Cardiac muscle cell (in vitro differentiated cells and primary cell): ENCODE measurements at places on chromosomes 5 and 9.

- no peak for DNase-seq
Measured at GRCh38 chr5:151230048-151230680, 6.3 kb upstream of the CCDC69 start.

GRCh38 chr5:146151970-146152369 is 30.5 kb downstream of the LARS1 start:
- DNase-seq = no peak

- no peak for DNase-seq
Measured at GRCh38 chr5:181051841-181052671, 12.0 kb downstream of the BTNL9 start.

DNA sequence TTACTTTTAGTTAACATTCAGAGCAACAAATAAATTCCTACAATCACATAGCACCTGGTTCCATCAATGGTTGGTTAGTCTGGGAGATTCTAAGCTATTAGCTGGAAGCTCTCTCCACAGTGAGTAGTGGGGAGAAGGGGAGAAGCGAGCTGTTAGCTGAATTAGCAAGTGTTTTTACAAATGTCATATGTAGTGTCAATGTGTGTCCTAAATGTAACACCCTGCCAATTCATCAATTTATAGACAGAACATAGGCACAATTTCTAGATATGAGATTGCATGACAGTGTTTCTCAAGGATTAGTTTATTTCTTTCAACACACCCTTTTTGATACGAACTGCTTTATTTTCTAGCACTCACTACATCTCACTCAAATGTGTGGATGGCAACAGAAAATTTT is 349.0 kb downstream of the PDE4D start:
- no peak for DNase-seq

- DNase-seq = peak; percentile 23
Measured at GRCh38 chr9:88661759-88662158, 126.8 kb downstream of the NXNL2 start.

DNA sequence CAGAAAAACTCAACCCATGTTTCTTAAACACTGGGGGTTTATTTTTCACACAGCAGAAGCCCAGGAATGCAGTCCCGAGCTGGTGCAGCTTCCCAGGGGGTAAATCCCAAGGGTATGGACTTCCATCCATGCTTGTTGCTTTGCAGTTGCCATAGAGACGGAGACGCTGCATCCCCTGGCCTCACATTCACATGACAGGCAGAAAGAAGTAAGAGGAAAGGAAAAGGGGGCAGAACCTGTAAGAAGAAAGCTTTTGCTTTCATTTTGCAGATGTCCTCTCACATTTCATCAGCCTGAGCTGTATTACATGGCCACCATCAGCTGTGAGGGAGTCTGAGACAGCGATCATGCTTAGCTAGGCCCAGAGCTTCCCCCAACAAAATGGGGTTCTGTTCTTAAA is 321.0 kb downstream of the AGTPBP1 start:
- DNase-seq = no peak

- DNase-seq = peak; percentile 71
Measured at GRCh38 chr5:113378959-113379541, 55.7 kb downstream of the TSSK1B start.

GRCh38 chr5:144333336-144333920 is 162.8 kb downstream of the KCTD16 start:
- DNase-seq = no peak
